ENCODE measurements at places on chromosomes 12 and 14.

- DNase-seq, result no peak
Measured at GRCh38 chr14:60632777-60633176, 16.5 kb downstream of the SIX1 start.

- no peak for DNase-seq
Measured at GRCh38 chr14:36870776-36871175, 209.1 kb downstream of the PAX9 start.

- no peak for DNase-seq
Measured at GRCh38 chr12:108751821-108752220, 20.5 kb upstream of the CORO1C start.

DNA sequence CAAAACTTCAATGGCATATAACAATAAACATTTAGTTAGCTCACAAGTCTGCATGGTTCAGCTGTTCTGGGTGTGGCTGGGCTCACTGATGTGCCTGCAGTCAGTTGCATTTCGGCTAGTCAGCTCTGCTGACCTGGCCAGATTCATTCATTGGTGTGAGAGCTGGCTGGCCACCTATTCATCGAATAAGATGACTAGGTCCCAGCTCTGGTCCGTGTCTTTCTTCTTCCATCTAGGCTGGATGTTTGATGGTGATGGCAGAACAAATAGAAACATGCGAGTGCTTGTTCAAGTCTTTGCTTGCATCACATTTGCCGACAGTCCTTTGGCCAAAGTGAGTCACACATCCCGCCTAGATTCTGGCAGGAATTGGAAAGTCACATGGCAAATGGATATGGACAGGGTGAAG lies 203.3 kb upstream of the CRY1 start:
- DNase-seq, result no peak

DNA sequence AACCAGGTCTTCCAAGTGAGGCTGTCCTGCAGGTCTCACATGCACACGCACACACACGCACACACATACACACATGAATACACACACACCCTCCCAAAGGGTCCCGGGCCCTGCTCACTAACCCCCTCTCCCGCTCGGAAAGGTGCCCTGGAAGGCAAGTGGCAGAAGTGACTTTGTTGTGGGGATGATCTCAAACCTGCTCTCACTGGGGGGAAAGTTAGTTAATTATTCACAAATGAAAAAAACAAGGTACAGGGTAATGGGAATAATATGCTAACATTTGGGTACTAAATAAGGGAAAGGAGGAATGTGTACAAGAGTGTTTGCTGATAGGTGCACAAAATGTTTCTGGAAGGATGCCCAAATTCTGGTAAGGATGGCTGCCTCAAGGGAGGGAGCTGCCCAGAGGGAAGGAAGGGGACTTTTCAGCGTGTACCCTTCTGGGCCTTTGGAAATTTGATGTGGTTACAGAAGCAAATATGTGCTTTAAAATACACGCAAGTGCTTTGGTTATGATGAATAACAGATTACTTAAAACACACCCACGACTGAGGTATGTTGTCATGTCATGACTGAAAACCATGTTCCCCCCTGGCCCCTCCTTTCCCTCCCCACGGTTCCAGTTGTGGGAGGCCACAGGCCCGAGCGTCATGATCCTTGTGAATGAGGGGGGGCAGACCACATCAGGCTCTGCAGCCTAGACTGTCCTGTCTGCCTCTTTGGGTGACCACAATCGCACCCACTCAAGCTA lies 43.3 kb upstream of the PLEKHG6 start:
- DNase-seq, result no peak

Measured in GM20000 (cell line).